ENCODE measurements at places on chromosomes 6 and 20.
A peak's percentile ranks its signal among the peaks of the same experiment; 100 is the strongest.

DNA sequence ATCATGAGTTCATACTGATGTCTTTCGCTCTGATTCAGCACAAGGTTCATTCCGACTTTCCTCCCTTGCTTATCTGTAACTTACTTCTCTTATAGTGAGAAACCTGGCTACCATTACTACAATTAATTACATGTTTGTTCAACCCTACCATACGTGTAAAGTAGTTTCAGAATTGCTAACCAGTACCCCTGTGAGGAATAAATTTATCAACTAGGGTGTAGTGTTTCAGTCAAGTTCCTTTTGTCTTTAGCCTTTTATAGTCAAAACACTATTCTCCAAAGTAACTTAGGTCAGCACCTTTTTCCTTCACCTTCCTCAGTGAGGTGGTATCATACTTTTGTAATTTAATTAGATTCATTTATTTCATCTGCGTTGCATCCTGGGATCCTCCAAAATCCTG is 64.9 kb downstream of the MAP3K4 start:
- DNase-seq, result no peak

DNA sequence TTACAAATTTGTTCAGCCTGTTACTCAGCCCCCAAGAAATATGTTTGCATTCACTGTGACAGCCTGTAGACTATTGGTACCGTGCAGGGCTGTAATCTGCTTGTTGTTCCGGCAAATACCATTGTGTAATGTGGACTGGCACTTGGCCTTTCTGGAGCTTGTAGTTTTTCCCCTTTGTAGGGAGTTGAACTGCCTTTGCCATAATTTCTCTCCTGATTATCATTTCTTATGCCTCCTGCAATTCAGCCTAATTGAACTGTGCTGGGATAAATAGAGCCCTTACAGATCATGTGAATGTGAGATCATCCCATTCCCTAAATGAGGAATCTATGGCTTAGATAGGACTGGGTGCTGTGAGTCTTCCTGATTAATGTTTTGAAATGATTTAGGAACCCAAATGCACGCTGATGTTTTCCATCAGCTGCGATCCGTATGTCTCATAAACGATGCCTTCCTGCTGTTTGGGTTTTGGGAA is 185.1 kb downstream of the JARID2 start:
- DNase-seq, result no peak

GRCh38 chr6:56637640-56638039 is 5.0 kb downstream of the DST start:
- DNase-seq, result peak; percentile 47

DNA sequence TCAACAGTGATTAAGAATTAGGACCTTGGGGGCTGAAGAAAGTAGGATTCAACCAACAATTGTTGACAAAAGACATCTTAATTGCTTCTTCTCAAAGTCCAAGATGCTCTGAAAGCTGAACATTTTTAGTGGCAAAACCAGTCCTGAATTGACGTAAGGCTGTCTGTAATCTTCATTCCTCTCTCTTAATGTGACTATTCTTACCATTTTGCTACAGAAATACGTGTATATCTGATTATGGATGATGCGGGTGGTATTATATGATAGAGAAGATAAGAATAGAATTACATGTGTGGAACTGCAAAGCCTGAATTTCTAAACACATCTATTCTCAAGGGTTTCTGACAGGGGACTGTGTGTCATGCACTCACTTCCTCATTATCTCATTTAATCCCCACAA is 130.3 kb upstream of the SASH1 start:
- DNase-seq, result peak; percentile 7

DNA sequence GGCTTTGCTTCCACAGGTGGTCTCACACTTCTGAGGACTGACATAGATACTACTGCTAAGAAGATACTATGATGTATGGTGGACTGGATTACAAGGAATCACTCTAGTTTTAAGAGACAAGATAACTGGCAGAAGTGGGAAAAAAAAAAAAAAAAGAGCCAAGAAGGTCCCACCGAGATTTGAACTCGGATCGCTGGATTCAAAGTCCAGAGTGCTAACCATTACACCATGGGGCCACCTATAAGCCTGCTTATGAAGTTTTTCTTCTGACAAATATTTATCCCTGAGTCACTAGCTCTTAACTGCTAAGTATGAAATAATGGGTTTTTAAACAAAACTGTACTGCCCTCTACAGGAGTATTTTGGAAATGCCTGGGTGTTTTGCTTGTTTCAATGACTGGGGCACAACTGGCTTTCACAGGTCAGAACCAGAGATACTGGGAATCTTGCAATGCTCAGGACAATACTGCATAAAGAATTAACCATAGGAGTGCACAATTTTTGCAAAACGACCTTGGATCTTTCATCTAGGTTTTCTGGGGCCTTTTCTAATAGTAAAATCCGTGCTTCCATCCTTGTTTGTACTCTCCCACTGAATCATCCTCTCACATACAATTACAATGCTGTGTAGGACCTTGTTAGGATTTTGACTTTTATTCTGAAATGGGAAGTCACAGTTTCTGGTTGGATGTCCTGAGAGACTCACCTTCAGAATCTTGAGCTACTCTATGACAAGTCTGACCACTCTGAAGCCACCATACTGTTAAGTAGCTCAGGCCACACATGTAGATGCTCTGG is 116.3 kb downstream of the OR2B2 start:
- DNase-seq, result peak; percentile 88

DNA sequence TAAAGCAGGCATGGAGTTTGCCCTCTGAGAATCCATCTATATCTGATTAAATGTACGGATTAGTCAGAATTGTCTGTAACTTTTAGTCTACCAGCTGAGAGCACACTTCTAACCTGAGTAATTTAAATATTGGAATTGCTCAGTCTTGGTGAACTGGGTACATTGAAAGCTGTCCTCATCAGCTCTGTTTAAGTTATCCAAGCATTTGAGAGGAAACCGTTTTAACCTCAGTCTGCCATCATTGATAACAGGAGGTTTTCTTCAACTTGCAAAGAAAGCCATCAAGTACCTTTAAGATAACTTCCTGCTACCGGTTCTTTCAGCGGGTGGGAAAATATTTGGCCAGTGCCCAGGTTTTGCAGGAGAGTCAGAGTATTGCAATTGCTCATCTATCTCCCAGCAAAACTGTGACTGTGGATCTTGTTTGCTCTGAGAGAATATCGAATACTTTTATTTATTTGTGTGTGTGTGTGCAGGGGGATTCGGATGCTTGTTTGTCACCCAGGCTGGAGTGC is 31.1 kb upstream of the F13A1 start:
- DNase-seq, result no peak

DNA sequence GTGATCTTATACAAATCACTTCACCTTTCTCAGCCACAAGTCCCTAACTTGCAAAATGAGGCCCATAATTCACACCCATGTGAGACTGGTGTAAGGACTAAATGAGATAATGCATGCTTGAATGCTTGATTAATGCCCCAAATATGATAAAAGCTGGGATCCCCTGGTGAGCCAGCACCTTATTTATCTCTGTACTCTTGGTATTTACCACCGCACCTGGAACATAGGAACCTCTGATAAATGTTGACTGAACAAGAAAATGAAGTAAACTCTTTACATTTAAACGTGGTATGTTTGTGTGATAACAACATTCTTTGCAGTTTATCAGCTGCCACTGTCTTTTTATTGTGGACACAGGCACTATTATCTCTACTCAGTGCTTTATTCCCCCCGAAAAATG is 2.5 kb upstream of the APOBEC2 start:
- DNase-seq, result no peak

- DNase-seq, result no peak
These were observed 225.5 kb downstream of the SYNDIG1 start for GRCh38 chr20:24694727-24695528.

GRCh38 chr20:58457083-58457695 is 58.0 kb downstream of the APCDD1L start:
- DNase-seq, result no peak

- DNase-seq, result no peak
These were observed at the start of gene WFDC13 for GRCh38 chr20:45701873-45702272. WFDC13 (plus strand) TSS chr20:45702038; CDS start chr20:45702124, 86 bp downstream.

DNA sequence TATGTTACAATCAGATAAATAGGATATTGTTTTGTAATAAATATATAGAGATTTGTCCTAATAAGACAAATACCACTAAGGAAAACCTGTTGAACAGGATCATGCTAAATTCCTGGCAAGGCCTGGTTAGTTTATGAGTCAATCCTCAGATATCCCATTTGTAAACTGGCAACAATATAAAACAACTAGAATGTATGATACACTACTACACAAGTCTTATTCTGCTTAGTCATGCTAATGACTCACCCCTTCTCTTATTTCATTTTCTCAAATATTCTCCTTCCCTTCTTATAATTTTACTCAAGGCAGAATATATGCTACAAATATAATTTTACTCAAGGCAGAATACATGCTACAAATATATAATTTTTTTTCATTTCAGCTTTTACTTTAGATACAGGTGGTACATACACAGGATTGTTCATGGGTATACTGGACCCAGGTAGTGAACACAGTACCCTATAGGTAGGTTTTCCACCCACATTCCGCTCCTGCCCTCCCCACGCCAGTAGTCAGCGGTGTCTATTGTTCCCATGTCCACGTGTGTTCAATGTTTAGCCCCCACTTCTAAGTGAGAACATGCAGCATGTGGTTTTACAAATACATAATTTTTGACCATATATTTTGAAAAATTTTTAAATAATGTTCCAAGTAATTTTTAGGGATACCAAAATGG is 6.3 kb downstream of the OSER1 start:
- peak; percentile 45 for DNase-seq

DNA sequence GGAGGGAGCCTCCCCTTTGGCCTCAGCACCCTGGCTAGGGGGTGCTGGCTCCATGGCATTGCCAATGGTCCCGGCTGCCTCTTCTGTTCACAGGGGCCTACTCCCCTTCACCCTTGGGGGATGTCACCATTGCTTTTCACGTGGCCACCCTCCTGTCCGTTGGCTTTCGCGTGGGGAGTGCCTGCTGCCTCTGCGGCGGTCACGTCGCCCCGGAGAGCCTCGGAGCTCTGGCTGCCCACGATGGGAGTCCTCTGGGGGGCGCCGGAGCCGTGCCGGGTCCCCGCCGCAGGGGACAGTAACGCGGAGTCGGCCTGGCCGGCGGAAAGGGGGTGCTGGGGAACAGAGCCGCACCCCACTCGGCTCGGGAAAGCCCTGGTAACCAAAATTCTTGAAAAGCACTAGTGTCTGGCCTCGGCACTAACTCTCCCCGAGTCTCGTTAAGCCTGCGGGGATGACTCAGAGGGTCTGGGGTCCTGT is 661 bp upstream of the HEBP2 start:
- peak; percentile 73 for DNase-seq

All from NB4 (cell line).